Activated CD4-positive, alpha-beta T cell treated with anti-CD3 and anti-CD28 coated beads for 24 hours (primary cell): ENCODE measurements at places on chromosomes 7 and 10.

- peak; percentile 62 for DNase-seq
Measured at GRCh38 chr10:79241990-79242619, 105.2 kb upstream of the PPIF start.

GRCh38 chr7:102140952-102141370 lies 145.7 kb upstream of the SH2B2 start:
- DNase-seq, result no peak

- DNase-seq, result no peak
Measured at GRCh38 chr10:132868995-132869394, 73.4 kb downstream of the CFAP46 start.

DNA sequence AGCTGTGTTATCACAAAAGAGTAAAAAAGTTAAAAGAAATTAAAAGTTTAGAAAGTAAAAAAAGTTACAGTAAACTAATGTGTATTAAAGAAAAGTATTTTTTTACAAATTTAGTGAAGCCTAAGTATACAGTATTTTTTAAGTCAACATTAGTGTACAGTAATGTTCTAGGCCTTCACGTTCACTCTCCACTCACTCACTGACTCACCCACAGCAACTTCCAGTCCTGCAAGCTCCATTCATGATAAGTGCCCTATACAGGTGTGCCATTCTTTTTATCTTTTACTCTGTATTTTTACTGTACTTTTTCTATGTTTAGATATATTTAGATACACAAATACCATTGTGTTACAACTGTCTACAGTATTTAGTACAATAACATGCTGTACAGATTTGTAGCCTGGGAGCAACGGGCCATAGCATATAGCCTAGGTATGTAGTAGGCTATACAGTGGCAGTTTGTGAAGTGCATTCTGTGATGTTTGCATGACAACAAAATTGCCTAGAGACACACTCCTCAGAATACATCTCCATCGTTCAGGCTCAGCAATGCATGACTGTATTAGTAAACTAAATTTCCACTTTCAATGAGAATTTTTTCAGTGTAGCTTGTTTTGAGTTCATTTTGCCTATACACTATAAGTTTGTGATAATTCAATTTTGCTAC lies 539.9 kb upstream of the C7orf33 start:
- DNase-seq, result no peak

- DNase-seq, result no peak
Measured at GRCh38 chr10:43479275-43479674, 42.4 kb downstream of the ZNF487 start.

DNA sequence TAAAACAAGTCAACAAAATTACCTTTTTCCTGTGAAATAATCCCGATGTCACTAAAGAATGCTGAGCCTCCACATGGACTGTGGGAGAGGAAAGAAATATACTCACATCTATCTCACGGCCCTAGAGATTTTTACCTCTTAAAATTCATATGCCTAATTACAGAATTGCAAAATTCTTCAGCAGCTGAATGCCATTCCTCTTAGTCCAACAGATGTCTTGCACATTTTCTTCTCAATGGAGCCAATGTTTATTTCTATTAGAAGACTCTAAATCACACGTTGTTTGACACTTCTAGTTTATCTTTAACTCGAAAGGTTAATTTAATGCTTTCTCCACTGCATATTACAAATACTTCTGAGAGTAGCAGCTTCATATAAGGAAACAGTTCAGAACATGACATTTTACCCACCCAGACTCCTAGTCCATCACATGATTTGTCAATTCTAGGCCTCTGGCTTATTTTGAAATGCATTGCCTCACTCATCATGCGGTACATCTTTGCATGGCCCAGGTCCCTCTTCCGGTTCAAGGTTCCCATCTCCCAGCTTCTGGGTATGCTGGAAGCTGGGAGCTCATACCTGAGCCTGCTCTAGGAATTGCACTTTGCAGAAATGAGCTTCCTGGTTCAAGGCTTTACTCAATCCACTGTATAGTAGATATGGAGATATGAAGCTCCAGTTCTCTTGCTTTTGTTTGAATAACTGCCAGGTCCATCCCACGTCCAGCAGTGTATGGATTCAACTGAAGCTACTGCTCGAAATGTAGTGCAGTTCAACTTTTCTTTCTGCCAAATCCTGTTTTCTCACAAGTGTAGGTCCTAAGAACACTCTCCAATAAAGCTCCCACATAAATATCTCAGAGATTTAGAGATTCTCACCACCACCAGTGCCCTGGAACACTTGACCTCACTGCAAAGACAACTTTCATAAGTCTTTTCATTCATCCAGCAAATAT lies 306.2 kb downstream of the GPR37 start:
- no peak for DNase-seq

DNA sequence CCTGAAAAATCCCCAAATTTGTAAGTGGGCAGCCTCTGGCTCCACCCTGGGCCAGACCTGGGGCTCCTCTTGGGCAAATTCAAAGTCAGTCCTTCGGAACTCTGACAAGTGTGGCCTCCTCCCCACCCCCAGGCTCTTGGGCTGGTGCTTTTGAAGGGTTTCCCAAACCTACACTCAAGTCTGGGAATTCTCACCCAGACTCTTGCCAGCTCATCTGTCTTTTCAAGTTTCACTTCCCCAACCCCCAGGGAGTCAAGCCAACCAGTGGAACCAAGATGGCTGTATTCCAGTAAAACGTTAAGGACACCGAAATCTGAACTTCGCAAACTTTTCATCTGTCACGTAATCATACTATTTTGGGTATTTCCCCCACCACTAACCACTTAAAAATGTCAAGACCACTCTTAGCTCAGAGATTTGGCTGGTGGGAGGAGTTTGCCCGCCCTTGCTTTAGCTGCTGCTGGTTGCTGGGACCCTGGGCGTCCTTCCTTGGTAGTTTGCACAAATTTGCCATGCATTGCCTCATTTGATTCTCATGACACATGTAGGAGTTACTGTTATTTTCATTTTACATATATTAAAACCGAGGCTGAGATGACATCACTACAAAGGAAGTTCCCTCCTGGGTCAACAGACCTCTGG lies 1.7 kb upstream of the MYO1G start:
- DNase-seq, result peak; percentile 62

GRCh38 chr7:2299131-2299829 lies 15.0 kb downstream of the SNX8 start:
- DNase-seq, result no peak

- DNase-seq, result no peak
Measured at GRCh38 chr10:120646738-120647456, 189.9 kb downstream of the PLPP4 start.

- no peak for DNase-seq
Measured at GRCh38 chr7:45709168-45710042, 135.2 kb downstream of the ADCY1 start.

DNA sequence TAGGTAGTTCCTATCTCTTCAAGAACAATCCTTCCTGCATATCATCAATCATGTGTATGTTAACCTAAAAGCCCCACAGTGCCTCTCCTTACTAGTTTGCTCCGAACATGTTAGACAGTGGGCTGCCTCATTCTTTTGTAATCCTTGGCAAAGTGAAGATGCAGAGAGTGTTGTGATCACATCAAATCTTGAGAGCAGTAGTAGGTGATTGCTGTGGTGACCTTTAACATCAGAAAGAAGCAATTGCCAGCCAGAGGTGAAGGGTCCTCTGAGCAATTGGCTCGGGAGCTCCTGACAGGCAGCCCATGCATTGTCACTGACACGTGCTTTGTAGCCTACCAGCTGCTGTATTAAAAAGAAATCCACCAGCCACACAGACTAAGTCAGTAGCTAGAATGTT lies 19.6 kb upstream of the GSTK1 start:
- no peak for DNase-seq
